ENCODE measurements at places on chromosomes 6 and 20.

DNA sequence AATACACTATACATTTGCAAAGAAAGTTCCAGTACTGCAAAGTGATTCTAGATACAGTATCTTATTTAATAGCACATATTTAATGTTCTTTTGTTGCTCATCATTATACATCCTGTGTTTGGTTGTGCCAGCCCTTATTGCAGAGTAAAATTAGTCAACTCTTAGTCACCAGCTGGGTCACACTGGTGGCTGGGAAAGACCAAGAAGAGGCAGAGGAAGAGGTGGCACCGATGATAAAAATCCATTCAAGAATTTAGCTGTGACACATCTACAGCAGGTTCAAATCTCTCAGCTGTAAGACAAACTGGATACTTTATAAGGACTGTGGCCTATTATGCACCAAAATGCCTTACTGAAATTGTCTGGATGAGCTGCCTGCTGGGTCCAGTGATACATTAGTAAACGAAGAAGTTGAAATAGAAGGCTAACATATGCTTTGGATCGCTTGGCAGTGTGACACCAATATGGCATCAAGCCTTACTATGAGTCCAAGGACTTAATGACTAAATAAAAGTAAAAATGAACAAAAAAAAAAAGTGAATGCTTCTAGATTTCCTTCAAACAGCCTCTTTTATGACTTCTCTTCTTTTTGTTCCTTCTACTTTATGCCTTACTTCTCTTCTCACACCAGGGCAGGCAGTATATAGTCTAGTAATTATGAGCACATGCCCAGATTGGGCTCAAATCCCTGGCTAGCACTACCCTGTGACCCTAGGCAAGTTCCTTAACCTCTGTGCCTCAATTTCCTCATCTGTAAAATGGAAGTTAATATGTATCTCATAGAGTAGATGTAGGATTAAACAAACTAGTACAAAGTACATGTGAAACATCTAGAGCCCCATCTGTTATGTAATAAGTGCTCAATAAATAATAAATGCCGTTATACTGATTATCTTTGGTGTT, 29.4 kb upstream of the RNF8 start:
- no peak for DNase-seq

GRCh38 chr6:44298864-44299263, 14.3 kb downstream of the AARS2 start:
- DNase-seq: no peak

DNA sequence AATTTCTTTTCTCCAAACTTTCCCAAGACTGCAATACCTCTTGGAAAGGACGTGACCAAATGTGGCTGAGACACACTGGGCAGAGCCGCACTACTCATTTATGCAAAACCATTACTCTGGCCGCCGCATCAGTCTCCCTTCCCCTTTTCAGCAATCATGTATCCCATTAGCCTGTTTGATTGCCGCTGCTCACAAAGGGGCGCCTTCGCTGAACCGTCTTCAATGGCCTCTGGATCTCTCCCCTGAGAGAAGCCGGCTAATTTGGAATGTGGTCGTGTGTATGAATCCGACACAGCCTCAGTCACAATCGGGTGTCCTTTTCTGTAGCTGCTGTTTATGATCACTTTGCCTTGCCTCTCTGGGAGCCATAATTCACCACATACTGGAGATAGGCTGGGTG, 361.1 kb downstream of the ZFAND3 start:
- no peak for DNase-seq

DNA sequence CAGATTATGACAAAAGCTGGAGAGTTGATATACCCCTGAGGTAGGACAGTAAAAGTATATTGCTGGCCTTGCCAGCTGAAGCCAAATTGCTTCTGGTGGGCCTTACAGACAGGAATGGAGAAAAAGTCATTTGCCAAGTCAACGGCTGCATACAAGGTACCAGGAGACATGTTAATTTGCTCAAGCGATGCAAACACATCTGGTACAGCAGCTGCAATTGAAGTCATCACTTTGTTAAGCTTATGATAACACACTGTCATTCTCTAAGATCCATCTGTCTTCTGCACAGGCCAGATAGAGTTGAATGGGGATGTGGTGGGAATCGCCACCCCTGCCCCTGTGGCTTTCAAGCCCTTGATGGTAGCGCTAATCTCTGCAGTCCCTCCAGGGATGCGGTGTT, 40.4 kb upstream of the POPDC3 start:
- DNase-seq: no peak

DNA sequence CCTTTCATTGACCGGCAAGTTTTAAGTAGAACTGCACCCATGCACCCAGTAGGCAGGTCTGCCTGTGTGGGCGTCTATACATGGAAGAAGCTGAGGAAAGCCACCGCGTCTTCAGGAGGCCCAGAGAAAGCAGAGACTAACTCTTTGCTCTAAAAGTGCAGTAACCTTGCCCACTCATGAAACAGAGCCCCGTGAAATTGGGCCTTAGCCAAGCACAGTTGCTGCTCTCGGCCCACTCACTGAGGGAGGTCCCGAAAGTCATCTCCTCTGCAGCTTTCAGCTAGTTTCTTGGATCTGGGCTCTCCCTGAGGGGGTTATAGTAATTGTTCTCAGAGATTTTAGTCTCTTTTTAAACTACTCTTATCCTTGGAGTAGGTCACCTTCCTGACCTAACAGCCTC, 74.0 kb upstream of the SYNJ2 start:
- DNase-seq: no peak

GRCh38 chr6:147700436-147701209, 192.1 kb downstream of the SAMD5 start:
- no peak for DNase-seq

DNA sequence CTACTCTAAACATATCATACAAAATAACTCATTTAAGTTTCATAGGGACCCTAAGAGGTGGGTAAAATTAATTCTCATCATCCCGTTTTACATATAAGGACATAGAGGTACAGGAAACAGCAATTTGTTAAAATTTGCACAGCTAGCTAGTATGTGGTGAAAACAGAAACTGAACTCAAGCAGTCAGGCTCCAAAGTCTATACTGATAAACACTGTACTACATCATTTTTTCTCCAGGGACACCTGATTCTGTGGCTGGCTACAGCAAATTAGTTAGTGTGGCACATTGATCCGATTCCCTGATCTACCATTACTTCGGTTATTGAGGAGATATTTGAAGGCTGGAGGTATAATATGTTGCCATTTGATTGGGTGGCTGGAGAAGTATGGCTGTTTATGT, 36.2 kb upstream of the E2F3 start:
- no peak for DNase-seq

GRCh38 chr6:33314515-33314942, 651 bp upstream of the TAPBP start:
- peak; percentile 26 for DNase-seq
